ENCODE measurements at places on chromosomes 11 and 22.
A peak's percentile ranks its signal among the peaks of the same experiment; 100 is the strongest.

- DNase-seq, result no peak
These were observed 4.9 kb downstream of the OTOG start for GRCh38 chr11:17552041-17552355.

- no peak for DNase-seq
These were observed at the start of gene TRIM34 for GRCh38 chr11:5624489-5625279. TRIM34 (plus strand) TSS chr11:5625001; CDS start chr11:5632332, 7,331 bp downstream.

GRCh38 chr22:35754761-35755160 is 37.1 kb downstream of the APOL5 start:
- DNase-seq, result no peak

- DNase-seq, result no peak
These were observed 10.1 kb downstream of the NAGA start for GRCh38 chr22:42060489-42060888.

GRCh38 chr11:122115524-122116379 is at the start of gene BLID:
BLID (minus strand) TSS chr11:122116215; CDS start chr11:122115922, 293 bp downstream.
- DNase-seq, result no peak

DNA sequence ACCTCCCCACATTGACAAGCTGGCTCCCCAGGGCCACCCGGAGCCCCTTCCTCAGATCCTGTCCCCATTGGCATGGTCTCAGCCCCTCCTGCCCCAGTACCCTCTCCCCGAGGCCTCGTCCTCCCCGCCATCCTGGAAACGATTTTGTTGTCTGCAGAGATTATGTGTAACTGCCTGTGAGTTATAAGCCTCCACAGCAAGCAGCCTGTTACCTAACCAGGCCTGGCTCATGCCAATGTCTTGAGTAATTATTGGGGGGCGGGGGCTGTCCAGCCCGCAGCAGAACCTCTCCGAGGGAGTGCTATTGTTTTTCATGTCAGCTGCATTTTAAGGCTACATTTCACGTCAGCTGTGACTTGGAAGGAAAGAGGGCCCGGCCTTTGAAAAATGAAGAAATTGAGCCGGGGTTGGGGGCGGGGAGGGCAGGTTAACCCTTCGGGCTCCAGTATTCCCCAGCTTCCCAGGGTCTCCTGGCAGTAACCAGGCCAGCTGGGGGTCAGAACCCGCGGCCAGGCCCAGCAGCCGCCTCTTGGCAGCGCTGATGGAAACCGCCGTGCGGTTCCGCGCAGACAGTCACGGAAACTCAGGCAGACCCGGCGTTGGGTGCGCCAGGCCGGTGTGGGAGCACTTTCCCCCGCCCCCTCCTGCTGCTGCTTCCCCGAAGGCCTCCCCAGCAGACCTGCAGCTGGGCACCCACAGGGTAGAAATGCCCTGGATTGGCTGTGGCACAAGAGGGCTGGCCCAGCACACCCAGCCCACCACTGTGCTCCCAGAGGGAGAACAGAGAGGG is 59.5 kb downstream of the CDKN1C start:
- no peak for DNase-seq

GRCh38 chr11:108881131-108881530 is 216.3 kb downstream of the DDX10 start:
- DNase-seq, result no peak

- no peak for DNase-seq
These were observed 67.5 kb downstream of the PACSIN2 start for GRCh38 chr22:42947211-42947990.

DNA sequence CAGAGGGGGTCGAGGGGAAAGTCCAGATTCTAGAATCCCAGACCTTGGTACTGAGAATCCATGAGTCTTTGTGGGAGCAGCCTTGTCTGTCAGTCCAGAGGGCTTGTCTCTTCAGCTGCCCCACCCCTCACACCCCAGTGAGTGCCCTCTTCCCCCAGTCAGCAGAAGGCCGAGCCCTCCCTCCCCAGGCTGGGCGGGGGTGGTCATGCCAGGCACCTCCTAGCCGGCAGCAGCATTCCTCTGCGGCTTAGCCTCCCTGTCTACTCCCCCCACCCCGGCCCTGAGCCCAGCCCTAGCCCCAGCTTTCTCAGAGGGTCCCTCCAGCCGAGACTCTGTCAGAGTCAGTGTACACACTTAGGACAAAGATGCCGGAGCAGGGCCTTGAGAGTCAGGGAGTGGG is 4.6 kb downstream of the SOX10 start:
- DNase-seq, result no peak

DNA sequence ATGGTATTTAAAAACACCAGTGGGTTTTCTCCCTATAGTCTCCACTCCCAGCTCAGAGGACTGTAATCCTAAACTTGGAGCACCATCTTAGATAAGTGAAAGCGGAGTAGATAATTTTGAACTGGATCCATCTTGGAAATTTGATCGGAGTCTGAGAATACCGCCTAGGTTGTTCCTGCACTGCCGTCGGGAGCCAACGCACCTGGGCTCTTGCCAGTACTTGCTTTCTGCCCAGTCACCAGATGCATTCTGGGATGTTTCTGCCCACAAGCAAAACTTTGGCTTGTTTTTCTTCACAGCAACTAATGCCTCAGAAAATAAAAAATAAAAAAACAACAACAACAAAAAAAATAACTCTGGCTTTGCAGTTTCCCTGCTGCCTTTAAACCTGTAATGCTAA is 113.0 kb upstream of the MTMR2 start:
- DNase-seq, result no peak

DNA sequence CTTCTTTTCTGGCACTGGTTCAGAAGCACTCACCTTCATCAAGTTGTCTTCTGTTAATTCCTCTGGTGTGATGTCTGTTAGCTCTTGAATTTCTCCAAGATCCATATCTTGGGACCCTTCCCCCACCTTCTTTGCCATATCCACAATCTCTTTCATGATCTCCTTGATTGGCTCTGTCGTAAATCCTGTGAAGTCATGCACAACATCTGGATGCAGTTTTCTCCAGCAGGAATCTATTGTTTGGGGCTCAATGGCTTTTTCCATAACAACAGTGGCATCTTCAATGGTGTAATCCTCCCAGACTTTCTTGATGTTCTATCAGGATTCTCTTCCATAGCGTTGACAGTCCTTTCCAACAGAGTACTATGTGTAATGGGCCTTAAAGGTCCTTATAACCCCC is 96.9 kb downstream of the CSTPP1 start:
- no peak for DNase-seq

DNA sequence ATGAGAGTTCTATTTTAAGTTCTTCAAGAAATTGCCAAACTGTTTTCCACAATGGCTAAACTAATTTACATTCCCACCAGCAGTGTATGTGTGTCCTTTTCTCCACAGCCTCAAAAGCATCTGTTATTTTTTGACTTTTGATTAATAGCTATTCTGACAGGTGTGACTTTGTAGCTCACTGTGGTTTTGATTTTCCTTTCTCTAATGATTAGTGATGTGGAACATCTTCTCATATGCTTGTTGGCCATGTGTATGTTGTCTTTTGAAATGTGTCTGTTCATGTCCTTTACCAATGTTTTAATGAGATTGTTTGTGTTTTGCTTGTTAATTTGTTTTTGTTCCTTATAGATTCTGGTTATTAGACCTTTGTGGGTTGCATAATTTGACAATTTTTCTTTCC is 18.0 kb upstream of the RAB38 start:
- DNase-seq, result no peak

GRCh38 chr22:40606306-40606705 is 30.2 kb downstream of the MRTFA start:
- DNase-seq, result no peak

- DNase-seq, result no peak
These were observed 65.2 kb upstream of the MTMR2 start for GRCh38 chr11:95989076-95989605.

DNA sequence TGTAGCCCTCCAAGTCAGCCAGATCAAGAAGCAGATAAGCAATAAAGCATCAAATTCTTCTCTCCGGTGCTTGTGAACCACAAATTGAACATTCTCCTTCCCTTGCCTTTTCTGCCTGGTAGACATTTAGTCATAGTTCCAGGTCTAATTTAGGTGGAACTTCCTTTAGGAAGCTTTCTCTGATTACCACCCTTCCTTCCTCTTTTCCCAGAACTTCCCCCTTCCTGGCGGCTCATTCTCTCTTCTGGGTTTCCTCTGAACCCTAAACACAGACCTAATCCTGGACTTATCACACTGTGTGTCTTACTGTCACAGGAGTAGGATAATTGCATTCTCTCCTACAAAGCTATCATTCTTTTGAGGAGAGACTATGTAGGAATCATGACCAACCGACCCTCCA is 61.9 kb downstream of the RCN1 start:
- no peak for DNase-seq

GRCh38 chr22:21570398-21570797 is 2.9 kb downstream of the UBE2L3 start:
- no peak for DNase-seq

DNA sequence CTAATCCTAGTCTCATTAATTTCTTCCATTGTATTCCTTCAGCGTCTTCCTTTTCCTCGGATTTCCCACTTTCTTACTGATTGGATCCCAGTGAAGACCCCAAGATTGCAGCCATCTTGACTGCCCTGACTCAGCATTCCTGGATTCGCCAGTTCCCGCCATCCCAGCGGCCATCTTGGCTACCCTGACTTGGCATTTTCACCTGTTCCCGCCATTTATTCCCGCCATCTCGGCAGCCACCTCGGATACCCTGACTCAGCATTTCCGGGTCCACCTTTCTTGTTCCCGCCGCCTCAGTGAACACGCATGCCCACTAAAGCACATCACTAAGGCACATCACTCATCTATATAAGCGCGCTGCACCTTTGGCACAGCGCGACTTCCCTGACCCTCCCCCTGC is 13.8 kb upstream of the OR56A3 start:
- no peak for DNase-seq

DNA sequence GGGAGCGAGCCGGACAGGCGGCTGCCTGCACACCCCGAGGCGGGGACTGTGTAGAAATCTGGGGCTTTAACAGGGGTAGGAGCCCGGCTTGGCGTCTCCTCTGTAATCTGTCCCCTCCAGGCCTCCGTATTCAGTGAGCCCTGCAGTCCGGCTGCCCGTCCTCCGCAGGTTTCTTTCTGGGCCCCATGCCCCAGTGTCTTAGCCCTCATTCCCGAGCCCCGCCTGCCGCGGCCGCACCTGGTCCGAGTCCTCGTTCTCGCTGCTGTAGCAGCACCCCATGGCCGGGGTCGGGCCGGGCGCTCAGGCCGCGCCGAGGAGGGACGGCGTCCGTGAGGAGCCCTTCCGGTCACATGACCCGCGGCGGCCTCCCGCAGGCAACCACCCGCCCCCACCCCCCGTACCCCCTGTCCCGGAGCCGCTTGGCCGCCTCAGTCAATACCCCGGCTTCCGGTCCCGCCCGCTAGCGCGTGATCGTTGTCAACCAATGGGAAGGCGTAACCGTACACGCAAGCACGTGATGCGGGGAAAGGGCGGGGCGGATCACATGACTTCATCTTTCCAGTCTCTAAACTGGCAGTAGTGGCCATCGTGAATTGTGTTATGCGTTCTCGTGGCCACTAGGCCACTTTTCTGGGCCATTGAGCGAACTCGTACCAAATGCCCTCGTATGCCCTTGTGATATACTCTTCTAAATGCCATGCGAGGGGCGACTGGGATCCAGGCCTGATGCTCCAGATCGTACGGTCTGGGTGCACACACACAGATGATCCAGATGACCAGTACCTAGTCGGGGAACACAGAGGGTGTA is at the start of gene LAMTOR1:
Gene LAMTOR1 (minus strand): TSS at position 352 of the 808 bp plus-strand sequence. CDS start 73 bp downstream, at position 279.
- DNase-seq, result peak; percentile 77

DNA sequence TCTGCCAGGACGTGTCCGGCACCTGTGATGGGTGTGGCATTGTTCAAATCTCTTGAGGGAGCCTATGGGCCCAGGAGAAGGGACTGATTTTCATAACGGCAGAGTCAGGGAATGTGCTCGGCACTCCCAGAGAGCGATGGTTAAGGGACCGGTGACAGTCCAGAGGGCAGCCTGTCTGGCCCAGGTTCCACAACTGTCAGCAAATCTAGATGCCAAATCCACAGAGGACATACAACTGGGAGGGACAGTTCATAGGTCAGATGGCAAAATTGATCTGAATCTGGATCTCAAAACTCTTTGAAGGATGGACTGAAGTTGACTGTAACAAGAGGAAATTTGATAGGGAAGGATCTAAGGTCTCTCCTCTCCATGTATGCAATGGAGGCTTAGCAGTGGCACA is 7.5 kb downstream of the SEC14L2 start:
- no peak for DNase-seq

- DNase-seq, result no peak
These were observed 2.3 kb upstream of the ST3GAL4 start for GRCh38 chr11:126352934-126353801.

- DNase-seq, result no peak
These were observed 23.4 kb upstream of the NECTIN1 start for GRCh38 chr11:119752345-119752871.

DNA sequence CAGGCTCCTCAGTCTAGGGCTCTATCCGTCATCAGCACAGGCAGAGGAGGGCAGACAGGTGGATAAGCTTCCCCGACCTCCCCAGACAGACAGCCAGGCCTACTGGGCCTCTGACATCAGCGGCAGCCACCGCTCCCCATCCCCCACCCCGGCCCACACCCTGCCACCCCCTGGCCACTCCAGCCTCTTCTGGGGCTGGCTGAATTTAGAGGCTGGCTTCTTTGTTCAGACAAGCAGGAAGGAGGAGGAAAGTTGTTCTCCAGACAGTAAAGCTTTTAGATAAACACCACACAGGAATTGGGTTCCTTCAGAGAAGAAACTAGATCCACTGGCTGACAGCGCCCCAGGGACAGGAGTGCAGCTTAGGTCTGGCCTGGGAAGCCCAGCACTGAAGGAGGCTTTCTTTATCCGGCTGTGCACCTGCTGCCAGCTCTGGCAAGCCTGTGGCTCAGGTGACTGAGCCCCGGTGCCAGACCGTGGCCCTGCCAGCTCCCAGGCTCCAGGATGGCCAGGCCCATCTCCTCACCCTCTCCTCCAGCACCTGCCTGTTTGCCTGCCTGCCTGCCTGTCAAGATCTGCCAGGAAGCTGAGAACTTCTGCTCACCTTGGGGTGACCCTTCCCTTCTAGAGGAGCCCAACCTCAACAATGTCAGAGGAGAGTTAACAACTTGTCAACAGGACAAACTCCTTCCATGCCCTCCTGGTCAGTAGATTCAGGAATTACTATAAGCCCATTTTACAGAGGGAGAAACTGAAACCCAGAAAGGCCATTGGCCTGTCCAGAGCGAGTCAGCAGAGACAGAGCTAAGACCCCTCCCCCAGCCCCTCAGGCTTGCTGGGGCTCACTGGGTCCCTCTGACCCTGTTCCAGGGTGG is 44.0 kb upstream of the KLHL35 start:
- peak; percentile 38 for DNase-seq

DNA sequence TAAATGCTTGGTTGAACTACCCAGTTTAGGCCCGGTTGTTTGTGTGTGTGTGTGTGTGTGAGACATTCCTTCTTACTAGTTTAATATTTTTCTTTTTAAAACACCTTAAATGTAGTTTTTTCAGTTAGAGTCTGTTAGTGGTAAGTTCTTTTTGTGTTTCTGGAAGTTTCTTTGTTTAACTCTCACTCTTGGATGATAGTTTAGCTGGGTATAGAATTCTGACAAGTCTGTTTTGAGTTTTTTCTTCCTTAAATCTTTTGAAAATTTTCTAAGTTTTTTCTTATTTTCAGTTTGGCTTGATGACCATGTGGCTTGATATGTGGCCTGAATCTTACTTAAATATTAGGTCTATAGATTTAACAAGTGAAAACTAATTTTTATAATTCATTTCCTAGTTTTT is 60.1 kb downstream of the PDE3B start:
- DNase-seq, result no peak

GRCh38 chr11:41053894-41054293 is 405.6 kb downstream of the LRRC4C start:
- DNase-seq, result no peak

- no peak for DNase-seq
These were observed 684.4 kb downstream of the NTM start for GRCh38 chr11:132054822-132055221.

GRCh38 chr11:125281831-125282595 is 117.5 kb downstream of the PKNOX2 start:
- no peak for DNase-seq

All from NCI-H187 treated with DMSO at 0.1 percent for 48 hours (cell line).